H7 (cell line): ENCODE measurements at places on chromosomes 3 and 15.

DNA sequence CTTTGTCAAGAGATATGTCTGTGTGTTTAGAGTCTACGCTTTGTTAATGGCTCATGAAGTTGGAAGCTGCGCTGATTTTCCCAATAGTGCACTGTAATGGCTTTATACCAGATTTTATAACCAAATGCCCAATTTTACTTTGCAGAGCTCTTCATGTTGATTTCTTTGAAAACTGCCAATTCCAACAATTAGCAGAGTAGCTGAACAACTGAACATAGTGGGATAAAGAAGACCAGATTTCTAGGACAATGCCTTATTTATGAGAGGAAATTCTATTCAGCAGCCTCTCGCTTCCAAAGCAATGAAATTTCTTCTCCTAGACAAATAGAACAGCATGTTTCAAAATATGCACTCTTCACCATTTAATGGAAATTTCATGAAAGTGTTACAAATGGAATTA, 66.9 kb upstream of the PROK2 start:
- no peak for DNase-seq

- DNase-seq = no peak
Measured at GRCh38 chr3:44098656-44099415, 142.8 kb upstream of the TOPAZ1 start.

GRCh38 chr15:78265752-78266224, 1.4 kb downstream of the DNAJA4 start:
- no peak for DNase-seq

GRCh38 chr15:59396679-59397078, 24.0 kb upstream of the MYO1E start:
- no peak for DNase-seq

DNA sequence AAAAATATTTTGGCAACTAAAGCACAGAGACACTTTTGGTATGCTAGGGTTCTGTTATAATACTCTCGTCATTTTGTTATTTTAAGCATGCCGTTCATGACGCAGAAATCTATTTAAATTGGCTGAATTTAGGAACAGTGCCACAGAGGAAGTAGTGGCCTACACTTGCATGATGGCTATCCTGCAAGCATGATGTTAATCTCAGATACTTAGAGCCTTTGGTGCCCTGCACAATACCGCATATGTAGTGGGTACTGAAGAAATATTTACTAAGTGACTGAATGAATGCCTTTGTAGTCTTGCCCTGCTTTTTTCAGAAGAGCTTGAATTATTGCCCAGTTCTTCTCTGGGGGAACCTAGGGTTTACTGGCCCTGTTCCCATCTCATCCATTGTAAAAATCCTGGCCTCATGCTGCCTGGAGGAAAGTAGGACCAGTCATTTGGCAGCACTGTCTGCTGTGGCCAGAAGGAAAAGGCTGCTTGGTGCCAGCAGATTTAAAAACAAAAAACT, 79.0 kb downstream of the SERPINI1 start:
- no peak for DNase-seq

DNA sequence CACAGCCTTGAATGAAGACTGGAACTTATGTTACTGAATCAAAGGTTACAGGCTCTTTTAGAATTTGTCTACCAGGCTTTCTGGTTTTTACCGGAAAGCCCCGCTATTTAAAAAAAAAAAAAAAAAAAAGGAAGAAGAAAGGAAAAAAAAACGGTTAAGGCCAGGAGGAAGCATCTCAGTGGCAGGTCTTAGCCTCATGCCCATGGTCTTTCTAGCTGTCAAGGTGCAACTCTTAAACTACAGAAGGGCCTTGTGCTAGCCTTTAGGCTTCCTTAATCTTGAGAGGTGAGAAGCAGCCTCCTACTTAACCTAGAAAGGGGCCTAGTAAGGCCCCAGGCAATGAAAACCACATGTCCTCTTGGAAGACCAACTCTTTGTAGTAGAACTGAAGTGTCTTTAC, 77.5 kb downstream of the TBC1D5 start:
- no peak for DNase-seq

- no peak for DNase-seq
Measured at GRCh38 chr3:167872941-167873340, 137.4 kb downstream of the SERPINI1 start.

GRCh38 chr3:60046210-60046609, 996.4 kb upstream of the CFAP20DC start:
- no peak for DNase-seq
